Chondrocyte (in vitro differentiated cells): ENCODE measurements at places on chromosomes 1 and 21.

GRCh38 chr1:214031267-214031650, 43.5 kb downstream of the PROX1 start:
- DNase-seq: no peak

- DNase-seq: no peak
These were observed 24.0 kb downstream of the CSTB start for GRCh38 chr21:43751955-43752591.

DNA sequence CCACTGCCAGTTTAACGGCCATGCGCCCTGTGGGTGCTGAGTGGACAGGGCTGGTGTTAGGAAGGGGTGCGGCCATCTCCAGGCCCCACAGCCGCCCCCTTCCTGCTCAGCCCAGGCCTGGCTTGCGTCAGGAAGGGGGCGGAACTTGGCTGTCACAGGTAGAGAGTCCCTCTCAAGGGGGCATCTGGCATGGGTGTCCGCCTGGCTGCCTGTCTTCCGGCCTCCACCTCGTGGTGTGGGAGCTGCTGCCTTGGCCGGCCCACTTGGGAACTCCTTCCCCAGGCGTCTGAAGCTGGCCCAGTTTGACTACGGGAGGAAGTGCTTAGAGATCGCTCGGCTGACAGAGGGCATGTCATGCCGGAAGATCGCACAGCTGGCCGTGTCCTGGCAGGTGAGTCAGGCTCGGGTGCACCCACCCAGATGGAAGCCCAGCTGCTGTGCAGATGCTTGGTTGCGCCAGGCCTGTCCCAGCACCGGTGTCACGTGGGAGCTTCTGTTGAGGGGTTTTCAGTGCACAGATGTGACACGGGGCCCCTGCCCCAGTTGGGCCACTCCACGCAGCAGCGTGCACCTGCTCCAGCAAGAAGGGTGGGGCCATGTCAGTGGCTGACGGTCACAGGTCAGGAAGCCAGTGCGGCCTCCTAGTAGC, 9.1 kb upstream of the ATAD3B start:
- no peak for DNase-seq

GRCh38 chr1:86200901-86201300, 44.3 kb upstream of the COL24A1 start:
- no peak for DNase-seq

DNA sequence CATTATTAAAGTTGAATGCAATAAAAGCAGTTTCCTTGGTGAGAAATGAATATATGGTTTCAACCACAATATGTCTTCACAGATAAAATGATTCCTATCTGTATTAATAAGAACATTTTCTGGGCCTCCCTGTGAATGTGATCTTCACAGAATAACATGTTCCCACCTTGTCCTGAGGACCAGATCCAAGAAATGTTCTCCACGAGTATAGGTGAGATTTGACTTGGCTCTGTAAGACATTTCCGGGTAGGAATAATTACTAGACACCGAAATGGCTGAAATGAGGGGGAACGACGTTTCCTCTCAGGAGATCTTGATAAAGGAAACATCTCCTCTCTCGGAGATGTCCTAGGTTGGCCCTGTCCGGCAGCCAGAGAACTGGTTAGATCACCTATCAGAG, 61.4 kb downstream of the CLIC6 start:
- no peak for DNase-seq

DNA sequence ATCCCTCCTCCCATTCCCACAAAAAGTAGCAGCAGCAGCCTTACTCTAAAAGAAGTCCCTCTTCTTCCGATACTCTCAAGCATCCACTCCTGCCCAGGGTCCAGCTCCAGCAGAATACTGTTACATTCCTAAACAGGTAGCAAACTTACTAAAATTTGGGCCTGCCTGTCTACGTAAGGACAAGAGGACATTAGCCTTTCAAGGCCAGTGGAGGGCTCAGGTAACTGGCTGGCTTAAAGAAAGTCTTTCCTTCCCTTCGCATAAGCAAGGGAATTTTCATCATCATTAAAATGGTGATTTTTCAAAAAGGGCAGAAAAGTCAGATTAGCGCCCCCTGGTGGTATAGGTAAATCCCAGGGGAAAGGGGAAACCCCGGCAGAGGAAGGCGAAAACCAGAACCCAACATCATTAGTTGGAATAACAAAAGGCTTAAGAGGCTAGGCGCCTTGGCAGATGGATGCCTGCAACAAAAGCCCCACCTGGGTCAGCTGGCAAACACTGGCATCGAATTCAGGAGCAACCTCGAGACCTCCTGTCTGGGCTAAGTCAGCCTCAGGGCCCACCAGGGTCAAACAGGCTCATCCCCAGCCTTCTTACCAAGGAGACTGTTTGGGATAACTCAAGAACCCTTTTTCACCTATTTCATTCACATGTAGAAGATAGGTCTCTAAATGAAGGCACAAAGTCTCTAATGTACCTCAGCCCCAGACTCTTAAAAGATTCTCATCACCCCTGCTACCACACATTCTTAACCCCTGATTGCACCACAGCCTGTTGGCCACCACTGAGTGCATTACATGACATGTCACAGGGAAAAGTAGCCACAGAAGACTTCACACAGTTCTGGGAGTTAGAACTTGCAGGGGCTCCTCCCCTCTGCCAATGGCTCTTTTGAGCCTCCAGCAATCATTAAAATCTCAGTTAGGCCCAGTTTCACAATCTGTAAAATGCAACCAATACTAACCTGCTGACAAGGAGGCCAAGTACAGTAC, 36.7 kb downstream of the ERI3 start:
- no peak for DNase-seq

DNA sequence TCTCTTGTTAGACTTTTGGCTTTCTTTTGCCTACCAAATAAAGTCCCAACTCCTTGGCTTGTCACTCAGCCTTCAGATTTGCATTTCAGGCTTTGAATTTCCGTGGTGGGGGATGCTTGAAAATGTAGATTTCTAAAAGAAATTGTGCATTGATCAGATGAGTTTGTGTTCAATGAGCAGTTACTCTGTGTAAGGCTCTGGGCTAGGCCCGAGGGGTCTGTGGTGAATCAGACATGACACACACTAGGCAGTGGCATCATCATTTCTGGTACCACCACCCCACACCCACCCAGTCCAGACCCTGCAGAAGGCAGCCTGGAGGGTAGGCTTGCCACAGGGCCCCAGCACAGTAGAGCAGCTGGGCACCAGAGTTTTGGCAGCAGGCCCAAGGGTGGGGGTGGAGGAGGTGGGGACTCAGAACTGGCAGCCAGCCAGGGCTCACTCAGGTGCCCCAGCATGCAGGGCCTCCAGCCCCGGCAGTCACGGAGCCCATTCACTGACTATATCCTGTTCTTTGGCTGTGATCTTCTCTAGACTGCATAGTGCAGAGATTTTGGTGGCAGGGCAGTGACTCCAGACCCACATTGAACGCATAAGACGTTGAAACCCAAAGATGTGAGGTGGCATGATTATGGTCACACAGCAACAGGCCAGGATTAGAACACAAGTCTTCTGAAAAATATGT, 97.2 kb upstream of the ARTN start:
- no peak for DNase-seq

- DNase-seq: no peak
These were observed 21.1 kb upstream of the ETS2 start for GRCh38 chr21:38784458-38785266.

DNA sequence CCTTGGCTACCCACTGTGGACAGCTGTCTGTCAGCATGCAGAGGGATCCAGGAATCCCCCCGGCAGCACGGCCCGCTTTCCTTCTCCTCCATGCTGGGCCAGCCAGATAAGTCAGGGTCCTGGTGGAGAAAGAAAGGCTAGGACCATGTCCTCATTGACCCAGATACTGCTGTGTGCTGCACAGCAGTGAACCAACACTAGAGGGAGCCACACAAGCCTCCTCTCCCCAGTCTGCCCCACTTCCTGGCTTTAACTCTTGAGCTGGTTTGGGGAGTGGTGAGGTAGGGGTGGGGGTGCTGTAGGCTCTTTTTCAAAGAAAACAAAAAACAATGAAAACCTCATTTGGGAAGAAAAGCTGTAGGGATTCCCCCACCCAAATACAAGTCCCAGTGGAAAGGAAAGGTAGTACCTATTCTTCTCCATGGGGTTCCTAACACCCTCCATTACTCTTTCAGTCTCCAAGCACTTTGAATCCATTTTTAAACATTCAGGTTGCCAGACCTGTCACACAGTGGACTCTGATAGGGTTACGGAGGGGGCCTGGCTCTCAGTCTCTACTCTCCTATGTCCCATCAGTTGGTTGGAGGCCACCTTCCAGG, 84.9 kb upstream of the CD1D start:
- no peak for DNase-seq

- DNase-seq: no peak
These were observed 67.8 kb downstream of the TOMM20 start for GRCh38 chr1:235060607-235061470.

DNA sequence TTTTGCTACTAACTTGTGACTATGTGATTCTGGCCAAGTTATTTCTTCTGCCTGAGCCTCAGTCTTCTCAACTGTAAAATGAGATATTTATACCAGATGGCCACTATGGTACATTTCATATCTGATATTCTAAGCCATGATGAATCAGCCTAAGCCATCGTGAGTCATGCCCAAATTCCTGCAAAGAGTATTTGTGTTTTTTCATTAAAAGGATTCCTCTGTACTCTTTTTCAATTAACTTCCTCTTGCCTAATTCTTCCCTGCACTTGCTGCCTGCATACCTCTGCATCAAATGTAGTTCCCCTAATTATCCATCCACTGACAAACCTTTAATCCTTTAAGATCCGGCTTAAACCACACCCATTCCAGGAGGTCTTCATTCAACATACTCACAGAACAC, 575.1 kb upstream of the BEND5 start:
- no peak for DNase-seq

DNA sequence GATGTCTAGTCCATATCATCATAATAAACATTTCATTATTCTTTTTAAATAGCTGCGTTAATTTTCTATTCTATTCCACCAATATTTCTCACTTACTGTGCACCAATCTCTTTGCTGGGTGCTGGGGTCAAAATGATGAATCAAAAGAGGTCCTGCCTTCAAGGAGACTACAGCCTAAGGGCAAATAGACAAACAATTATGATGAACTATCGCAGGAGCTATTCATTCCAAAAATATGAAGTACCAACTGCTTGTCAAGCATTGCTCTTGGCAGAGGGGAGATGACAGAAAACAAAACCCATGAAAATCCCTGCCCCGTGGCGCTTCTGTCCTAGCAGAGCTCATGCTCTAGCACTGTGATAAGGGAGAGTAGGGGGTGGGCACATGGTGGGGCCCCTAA, 28.8 kb upstream of the SLC26A9 start:
- no peak for DNase-seq

GRCh38 chr1:54361342-54361741, 44.9 kb downstream of the SSBP3 start:
- DNase-seq: no peak

DNA sequence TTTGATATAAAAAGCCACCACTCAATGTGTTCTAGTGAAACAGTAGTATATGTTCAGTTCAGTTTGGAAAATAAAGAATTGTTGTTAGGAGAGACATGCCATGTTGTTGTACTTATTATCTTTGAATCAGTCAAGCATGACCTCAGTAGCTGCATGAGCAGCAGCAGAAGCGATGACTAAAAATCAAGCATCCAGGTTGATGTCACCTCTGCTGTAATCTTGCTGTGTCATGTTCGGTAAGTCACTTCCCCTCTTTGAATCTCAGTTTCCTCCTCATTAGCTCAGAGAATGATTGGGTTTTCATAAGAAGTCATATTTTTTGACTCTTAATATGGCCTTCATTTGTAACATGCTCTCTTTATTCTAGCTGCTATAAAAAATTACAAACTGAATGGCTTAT, 428.4 kb upstream of the B3GALT2 start:
- DNase-seq: no peak

DNA sequence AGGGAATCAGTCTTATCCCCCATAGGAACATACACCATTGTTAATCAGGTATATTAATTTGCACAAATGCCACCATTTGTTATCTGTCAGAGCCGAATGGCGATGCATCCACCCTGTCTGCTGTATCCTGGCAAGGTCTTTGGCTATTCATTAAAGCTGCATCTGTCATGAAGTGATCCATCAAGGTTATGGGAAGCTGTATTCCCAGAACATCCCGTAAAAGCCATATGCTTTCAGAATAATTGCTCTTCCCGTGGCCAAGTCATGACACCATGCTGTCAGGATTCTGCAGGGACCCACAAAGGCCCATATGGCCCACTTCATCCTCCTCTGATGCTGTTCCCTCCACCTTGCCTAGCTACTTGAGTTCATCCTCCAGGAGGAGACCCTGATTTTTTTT, 103.9 kb downstream of the RAVER2 start:
- DNase-seq: no peak

GRCh38 chr1:208300084-208300770, 56.0 kb upstream of the PLXNA2 start:
- DNase-seq: no peak

GRCh38 chr1:7846656-7847055, 6.2 kb downstream of the UTS2 start:
- no peak for DNase-seq

DNA sequence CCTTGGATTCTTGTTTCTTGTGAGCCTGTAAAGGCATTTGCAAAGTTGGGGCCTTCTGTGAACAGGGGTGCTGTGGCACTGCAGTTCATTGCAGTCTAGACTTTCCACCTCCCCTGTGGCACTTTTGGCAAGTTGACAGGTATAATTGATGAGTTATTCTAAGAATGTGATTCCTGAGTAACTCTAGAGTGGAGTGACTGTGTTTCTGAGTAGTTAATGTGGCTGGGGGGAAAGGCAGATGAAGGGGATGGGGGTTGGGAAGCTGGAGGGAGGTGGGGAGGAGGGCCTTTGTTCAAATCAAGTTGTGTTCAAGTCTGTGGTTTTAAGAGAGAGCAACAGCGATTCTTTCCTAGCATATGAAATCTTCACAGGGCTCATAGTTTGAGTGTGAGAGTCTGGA, 32.9 kb downstream of the PBX1 start:
- no peak for DNase-seq

GRCh38 chr1:239732770-239733169, 346.4 kb downstream of the CHRM3 start:
- DNase-seq: no peak

- no peak for DNase-seq
These were observed 12.3 kb upstream of the SEMA4A start for GRCh38 chr1:156140879-156141707.
